ENCODE measurements at places on chromosomes 1 and 21.

GRCh38 chr1:184947497-184948256, 26.6 kb downstream of the NIBAN1 start:
- DNase-seq, result no peak

- DNase-seq, result no peak
Observed at GRCh38 chr1:11564237-11564636, 85.3 kb downstream of the DISP3 start.

DNA sequence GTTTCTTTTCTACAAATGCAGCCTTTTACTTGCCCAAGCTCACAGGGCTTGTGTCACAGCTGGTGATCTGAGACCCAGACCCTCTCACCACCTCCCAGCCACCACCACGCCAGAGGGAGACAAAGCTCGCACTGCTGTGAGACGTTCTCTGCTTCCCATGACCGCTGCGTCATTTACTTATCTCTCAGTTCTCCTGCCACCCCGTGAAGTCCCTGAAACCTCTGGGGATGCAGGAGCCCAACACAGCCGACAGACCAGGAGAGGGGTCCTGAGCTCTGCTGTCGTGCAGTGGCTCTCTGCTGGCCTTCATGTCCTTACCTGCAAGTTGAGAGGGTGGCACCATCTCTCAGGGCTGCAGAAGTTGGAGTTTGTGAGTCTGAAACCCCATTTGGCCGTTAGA, 77.7 kb downstream of the SLC16A1 start:
- DNase-seq, result no peak

- no peak for DNase-seq
Observed at GRCh38 chr21:28790335-28790734, 202.3 kb downstream of the LTN1 start.

DNA sequence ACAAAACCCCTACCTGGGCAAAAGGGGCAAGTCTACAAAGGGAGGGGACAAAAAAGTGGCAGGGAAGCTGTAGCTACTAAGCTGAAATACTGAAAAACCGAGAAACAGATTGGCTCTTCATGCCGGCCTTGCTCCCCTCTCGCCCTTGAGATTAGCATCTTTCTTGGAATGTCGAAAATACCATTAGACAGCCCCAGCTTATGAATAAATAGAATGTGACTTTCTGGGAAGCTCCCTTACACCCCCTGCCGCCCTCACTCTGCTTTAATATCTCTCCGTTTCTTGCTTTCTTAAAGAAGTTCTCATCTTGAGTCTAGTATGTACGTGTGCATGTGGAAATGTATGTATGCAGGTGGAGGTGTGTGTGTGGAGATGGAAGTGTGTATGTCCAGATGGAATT, 14.1 kb downstream of the TRAF3IP3 start:
- DNase-seq, result no peak

GRCh38 chr1:118302145-118302544, 117.1 kb upstream of the SPAG17 start:
- no peak for DNase-seq

DNA sequence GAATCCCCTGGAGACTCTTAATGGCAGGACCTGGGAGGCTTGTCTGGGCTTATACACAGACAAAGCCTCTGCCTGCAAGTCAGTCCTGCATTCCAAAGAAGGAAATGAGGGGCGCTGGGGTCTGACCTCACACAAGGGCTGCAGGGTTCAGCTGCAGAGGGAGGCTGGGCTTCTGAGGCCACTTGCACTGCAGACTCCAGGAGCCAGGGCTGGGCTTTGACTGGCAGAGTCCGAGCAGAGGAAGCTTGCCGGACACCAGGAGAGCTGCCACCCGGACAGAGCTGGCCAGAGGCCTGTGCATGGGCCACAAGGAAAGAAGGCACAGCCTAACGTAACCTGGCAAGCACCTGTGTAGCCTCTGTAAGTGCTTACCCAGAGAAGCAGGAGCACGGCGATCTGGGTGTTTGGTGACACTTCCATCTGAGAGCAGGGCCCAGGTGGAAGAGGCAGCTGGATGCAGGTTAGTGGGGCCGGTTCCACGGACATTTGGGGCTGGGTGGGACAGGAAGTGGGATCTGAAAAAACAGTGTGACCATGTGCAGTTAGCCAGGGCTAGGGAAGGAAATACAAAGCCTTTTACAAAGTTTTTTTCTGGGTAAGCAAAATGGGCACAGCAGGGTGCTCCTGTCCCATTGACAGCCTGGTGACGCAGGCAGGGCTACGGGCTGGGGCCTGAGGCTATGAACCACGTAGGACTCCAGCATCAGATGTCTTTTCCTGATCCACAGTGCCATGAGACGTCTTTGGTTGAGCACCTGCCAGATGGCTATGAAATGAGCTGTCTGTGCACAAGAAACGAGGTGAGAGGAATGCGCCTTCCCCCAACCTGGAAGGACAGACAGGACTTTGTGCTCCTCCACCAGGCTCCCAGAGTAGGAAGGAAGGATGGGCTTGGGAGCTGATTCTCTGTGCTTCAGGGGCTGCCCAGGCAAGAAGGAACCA, 37.3 kb upstream of the LBR start:
- no peak for DNase-seq

DNA sequence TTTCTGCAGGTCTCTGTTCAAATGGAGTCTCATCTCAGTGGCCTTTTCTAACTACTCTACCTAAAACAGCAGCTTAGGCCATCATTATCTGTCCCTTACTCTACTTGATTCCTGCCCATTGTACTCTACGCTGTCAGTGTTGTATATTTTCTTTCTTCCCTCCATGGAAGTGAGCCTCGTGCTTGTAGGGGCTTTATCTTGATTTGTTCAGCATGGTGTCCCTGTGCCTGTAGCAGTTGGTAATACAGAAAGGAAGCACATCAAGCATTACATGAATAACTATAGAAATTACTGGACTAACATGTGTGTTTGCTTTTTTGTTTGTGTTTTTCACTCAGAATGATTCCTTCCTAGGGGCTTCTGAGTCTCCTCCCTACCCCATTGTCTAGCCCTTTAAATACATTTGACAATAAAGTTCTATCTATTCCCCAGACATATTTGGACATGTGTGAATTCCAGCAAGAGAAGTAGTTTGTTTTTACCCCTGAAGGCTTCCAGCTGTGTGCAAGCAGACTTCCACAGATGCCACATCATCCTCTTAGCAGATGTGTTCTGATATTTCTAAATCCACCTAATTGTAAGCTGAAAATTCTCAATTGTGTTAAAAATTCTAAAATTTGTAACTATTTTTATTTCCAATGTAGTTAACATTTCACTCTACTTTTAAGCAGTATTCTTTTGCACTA, 40.3 kb downstream of the PRMT2 start:
- no peak for DNase-seq

DNA sequence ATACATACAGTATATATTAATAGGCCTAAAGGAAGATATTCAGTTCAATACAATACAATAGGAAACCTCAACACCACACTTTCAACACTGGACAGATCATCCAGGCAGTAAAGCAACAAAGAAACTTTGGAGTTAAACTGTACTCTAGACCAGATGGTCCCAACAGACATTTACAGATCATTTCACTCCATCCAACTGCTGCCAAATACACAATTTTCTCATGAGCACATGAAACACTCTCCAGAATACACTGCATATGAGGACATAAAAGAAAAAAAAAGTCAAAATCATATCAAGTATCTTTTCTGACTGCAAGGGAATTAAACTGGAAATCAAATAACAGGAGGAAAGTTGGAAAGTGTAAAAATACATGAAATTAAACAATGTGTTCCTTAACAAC, 607.5 kb upstream of the BRINP3 start:
- no peak for DNase-seq

DNA sequence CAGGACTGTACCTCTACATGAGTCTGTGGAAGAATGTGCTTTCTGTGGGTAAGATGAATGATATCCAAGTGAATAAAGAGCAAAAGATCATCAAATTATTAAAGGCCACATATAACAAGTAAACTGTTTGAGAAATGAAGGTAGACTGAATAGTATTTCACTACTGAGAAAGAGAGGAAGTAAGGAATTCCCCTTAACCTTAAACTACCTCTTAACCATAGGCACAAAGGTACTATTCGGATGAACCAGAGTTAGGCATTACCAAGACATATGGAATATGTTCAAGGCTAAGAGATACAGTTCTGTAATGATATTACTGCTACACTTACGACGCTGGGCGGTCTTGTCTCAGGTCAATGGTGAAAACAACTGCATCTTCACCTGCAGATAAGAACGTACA, 25.5 kb downstream of the DCAF8 start:
- no peak for DNase-seq

- DNase-seq, result no peak
Observed at GRCh38 chr1:93566227-93566626, 115.4 kb downstream of the BCAR3 start.

GRCh38 chr1:207962716-207963426, 51.9 kb upstream of the CD34 start:
- no peak for DNase-seq

DNA sequence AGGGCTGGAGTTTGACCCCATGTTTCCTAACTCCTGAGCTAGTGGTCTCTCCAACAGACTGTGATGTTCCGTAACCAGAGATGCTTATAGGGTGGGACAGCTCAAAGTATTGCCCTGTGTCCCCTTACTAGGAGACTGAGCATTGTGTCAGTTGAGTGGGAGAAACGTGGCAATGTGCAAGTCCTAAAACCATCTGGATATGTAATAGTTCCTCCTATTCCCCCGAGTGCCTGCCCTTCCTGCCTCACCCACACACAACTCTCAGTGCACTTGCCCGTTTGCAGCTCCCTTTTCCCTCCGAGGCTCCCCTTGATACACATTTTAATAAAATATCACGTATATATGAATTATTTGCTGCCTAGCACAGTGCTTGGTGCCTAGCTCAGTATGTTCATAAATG, 3.4 kb downstream of the PIGV start:
- no peak for DNase-seq

- DNase-seq, result no peak
Observed at GRCh38 chr1:44801491-44802305, 1.5 kb downstream of the PLK3 start.

GRCh38 chr1:93666613-93667384, 14.8 kb downstream of the BCAR3 start:
- no peak for DNase-seq

DNA sequence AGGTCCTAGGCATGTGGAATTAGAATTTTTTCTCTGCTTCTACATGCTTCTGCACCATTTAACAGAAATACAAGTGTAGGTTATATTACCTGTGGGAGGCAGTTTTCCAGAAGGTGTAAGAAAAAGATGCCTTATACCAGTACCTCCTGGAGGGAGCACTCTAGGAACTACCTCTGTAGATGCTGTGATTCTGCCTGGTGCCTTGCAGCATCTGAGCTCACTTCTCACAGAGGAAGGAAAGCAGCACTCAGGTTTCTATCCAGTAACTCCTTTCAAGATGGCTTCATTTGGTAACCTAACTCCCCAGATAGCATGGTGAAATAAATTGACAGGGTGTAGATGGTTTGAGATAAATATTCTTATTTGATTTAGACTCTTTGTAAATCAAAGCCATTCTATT, 50.3 kb downstream of the GIPC2 start:
- no peak for DNase-seq

DNA sequence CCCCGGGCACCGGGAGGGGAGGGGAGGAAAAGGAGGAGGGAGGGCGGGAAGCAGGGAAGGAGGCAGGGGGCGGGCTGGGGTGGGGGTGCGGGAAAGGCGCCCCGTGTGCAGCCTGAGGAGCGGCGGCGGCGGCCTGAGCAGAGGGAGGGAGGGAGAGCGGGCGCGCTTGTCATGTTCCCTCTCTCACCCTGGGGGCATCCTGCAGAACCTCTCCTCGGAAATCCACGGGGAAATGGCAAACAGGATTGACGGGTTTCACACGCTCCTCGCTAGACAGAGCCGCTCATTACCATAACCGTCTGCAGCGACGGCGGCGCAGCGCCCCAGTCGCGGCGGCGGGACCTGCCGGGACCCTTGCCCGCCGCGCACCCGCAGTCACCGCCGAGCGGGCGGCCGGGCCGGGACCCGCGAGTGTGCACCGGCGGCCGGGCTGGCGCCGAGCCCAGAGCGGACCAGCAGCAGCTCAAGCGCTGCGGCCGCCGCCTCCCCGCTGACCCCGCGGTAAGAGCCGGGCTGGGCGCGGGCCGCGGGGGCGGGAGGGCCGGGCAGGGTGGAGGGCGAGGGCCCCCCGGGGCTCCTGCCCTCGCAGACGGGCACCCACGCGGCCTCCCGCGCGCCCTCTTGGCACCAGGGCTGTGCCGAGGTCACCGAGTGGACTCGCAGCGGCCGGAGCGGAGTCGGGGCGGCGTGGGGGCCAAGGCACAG, at the start of gene SERTAD4:
Gene SERTAD4 (plus strand): TSS at position 286 of the 705 bp plus-strand sequence. CDS start 5,165 bp downstream, outside the sequence.
- DNase-seq, result no peak

DNA sequence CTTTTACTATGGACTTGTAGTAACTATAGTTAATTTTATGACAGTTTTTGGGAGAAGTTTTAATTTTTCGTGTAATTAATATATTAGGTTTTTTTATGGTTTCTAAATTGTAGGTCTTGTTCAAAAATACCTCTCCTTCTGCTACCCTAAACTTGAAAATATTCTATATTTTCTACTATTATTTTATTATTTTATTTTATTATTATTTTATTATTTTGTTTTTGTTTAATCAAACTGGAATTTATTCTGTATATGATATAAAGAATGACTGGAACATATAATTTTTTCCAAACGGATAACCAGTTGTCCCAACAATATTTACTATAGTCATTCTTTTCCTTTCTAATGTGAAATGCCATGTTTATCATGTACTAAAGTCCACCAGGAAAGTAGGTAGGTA, 17.1 kb upstream of the AGO4 start:
- DNase-seq, result no peak

DNA sequence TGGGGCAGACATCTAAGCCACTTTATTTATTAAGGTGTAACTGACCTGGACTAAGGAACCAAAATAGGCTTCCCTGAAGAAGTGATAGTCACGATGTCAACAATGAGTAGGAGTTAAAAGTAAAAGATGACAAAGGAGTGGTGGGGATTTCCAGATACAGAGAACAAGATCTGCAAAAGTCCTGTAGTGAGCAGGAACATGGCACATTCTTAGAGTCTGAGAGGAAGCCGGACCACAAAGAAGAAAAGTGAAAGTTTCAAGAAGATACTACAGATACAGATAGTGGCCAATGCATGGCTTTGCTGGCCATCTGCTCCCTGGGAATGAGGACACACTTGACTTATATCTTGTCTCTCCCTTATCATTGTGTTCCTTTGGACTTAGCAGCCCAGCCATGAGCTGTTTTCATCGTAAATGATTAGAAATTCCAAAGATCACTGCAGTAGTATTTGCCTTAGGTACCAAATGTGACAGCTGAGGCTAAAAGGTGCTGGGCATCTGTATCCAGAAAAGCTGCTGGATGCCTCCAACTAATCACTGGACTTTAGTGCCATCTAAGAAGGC, 302.4 kb upstream of the NR5A2 start:
- DNase-seq, result no peak

DNA sequence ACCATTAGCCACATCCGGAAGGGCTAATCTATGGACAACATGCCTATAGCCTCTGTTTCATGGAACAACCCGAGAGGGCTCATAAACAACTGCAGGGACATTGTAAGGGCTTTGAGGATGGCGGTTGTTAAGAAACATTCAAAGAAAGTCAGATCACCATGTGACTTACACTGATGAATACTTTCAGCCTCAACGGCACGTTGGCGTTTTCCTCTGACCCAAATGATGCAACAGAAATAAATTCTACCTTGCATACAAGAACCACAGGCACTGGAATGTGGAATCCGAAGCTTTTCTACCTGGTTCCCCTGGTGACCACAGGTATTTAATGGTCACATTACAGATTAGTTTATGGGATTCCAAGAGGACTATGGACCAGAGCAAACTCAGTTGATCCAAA, 107.0 kb downstream of the CLIC6 start:
- no peak for DNase-seq

All from activated CD8-positive, alpha-beta memory T cell treated with anti-CD3 and anti-CD28 coated beads for 48 hours (primary cell).